ENCODE measurements at places on chromosomes 11 and 22. TPM values are rescaled to one million over a fixed set of nuclear protein-coding genes. Genes with fewer than 3 reads are reported as not detected.

The VPREB1 gene
- not detected for total RNA-seq

GRCh38 chr22:21042978-21043859 is 2.5 kb upstream of the LRRC74B start:
- H3K27ac ChIP-seq: no peak overlapping the region
- H3K4me3 ChIP-seq: no peak overlapping the region
- peaks cover 17% of the 10 kb centered on the region for H3K27me3 ChIP-seq
- no peak for DNase-seq
- H3K36me3 ChIP-seq: no peaks in the 10 kb centered on the region

- no peaks in the 10 kb centered on the region for H3K4me1 ChIP-seq
- DNase-seq: no peak
- peaks cover 19% of the 10 kb centered on the region for H3K27me3 ChIP-seq
- no peak overlapping the region for H3K4me3 ChIP-seq
- no peaks in the 10 kb centered on the region for H3K36me3 ChIP-seq
- H3K27ac ChIP-seq: no peak overlapping the region
These were observed 378.2 kb upstream of the NARS2 start for GRCh38 chr11:78952890-78953289.

GRCh38 chr22:45688600-45689080 is 17.0 kb downstream of the ATXN10 start:
- peaks cover 16% of the 10 kb centered on the region for H3K36me3 ChIP-seq
- H3K27ac ChIP-seq: no peak overlapping the region
- DNase-seq: no peak

GRCh38 chr11:12245091-12245490 is 132.3 kb upstream of the PARVA start:
- peaks cover 47% of the 10 kb centered on the region for H3K36me3 ChIP-seq
- H3K4me1 ChIP-seq: peaks cover 19% of the 10 kb centered on the region

- H3K4me3 ChIP-seq: no peak overlapping the region
- DNase-seq: peak; percentile 64
- H3K4me1 ChIP-seq: peaks cover 15% of the 10 kb centered on the region
- peak overlapping the region; percentile 25 for H3K27ac ChIP-seq
These were observed 4.2 kb upstream of the C11orf86 start for GRCh38 chr11:66970807-66971442.

The OR5P2 gene
- total RNA-seq: not detected

GRCh38 chr11:95567685-95568084 is 221.9 kb downstream of the FAM76B start:
- H3K27ac ChIP-seq: no peak overlapping the region
- peaks cover 11% of the 10 kb centered on the region for H3K36me3 ChIP-seq
- DNase-seq: no peak
- no peaks in the 10 kb centered on the region for H3K27me3 ChIP-seq
- H3K4me3 ChIP-seq: no peak overlapping the region

The MS4A6E gene
- not detected for total RNA-seq

DNA sequence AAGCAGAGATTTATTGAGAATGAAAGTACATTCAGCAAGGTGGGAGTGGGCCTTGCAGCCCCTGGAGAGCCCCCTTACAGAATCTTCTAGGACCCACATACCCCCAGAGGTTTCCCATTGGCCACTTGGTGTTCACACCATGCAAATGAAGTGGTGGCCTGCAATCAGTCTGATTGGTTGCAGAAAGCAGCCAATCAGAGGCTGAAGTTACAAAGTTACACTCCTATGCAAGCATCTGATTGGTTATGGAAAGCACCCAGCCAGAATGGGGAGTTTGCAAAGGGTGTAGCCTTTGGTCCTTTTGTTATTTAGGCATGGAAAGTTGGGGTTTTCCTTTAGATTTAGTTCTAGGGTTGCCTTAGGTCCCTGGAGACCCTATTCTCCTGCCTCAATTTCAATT is 34.9 kb downstream of the UVRAG start:
- no peaks in the 10 kb centered on the region for H3K27me3 ChIP-seq
- H3K4me1 ChIP-seq: peaks cover 13% of the 10 kb centered on the region
- DNase-seq: no peak
- no peak overlapping the region for H3K4me3 ChIP-seq
- H3K27ac ChIP-seq: no peak overlapping the region

The MIF gene
- total RNA-seq: 1,240 TPM

The TNNI2 gene
- total RNA-seq: not detected

DNA sequence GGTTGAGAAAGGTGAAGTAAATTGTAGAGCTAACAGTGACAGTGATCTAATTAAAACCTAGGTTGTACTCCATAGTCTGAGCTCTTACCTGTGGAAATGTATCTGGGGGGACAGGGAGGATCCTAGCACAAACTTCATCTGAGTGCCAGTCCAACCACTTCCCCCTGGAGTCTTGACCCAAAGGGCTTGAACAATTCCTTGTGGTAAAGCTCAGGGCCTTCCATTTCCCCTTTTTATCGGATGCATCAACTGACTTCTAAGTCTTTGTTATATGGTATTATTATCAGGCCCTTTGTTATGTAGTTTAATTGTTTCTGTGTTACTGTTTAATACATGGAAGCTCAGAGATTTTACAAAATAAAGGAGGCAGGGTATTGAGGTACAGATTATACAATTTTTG is 140.2 kb upstream of the SESN3 start:
- H3K36me3 ChIP-seq: no peaks in the 10 kb centered on the region
- no peak overlapping the region for H3K4me3 ChIP-seq
- no peaks in the 10 kb centered on the region for H3K4me1 ChIP-seq

The TTC12 gene
- 7.4 TPM for total RNA-seq

DNA sequence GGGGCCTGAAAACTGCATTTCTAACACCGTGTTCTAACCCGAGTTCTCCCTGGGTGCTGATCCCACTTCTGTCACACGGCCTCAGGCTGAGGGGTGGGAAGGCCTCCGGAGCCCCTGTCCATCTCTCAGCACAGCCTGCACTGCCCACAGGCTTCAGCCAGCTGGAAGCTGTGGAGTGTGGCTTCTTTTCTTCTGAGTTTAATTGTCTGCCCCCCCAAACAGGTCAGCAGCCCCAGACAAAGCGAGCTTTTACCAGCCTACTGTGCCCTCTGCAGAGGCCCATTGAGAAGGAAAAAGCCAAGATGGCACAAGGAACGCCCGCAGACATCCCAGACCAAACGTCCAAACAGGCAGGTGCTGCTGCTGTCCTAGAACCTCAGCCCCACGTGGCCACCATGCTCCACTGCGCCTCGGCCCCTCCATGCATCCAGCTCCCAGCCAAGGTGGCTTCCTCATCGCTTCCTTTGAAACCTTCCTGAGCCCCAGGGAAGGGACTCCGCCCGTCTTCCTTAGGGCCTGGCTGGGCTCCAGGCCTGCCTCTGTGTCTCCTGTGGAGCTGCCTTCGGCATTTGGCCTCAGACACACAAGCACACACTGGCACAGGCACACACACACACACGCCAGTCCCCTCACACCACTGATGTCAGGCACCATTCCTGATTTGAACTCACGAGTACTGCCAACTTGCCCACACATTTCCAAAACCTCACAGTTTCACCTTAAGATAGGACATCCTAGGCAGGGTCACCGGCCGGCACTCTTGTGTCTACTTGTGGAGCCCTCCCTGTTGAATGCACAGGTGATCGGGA is 1.7 kb downstream of the MOB2 start:
- H3K36me3 ChIP-seq: peaks cover 2% of the 10 kb centered on the region
- H3K4me3 ChIP-seq: no peak overlapping the region
- DNase-seq: no peak
- H3K27me3 ChIP-seq: no peaks in the 10 kb centered on the region
- no peak overlapping the region for H3K27ac ChIP-seq

The IGSF9B gene
- 24.6 TPM for total RNA-seq

DNA sequence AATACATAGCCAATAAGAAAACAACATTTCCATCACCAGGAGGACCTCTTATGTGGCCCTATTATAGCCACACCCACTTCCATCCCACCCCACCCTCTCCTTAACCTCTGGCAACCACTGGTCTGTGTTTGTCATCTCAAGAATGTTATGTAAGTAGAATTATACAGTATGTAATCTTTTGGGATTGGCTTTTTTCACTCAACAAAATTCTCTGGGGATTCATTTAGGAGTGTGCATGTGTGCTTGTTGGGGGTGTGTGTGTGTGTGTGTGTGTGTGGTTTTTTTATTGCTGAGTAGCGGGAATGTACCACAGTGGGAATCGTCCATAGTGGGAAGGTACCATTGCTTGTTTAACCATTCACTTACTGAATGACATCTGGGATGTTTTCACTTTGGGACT is 5.2 kb downstream of the KCNJ5 start:
- H3K4me3 ChIP-seq: no peak overlapping the region
- no peaks in the 10 kb centered on the region for H3K4me1 ChIP-seq
- no peaks in the 10 kb centered on the region for H3K36me3 ChIP-seq
- H3K27ac ChIP-seq: no peak overlapping the region
- H3K27me3 ChIP-seq: peaks cover 10% of the 10 kb centered on the region
- DNase-seq: no peak

The C2CD2L gene
- 25.2 TPM for total RNA-seq

- no peaks in the 10 kb centered on the region for H3K27me3 ChIP-seq
- peaks cover 63% of the 10 kb centered on the region for H3K36me3 ChIP-seq
- peak; percentile 89 for DNase-seq
- H3K4me1 ChIP-seq: peaks cover 21% of the 10 kb centered on the region
These were observed 14.0 kb downstream of the PSMD13 start for GRCh38 chr11:250740-251299.

DNA sequence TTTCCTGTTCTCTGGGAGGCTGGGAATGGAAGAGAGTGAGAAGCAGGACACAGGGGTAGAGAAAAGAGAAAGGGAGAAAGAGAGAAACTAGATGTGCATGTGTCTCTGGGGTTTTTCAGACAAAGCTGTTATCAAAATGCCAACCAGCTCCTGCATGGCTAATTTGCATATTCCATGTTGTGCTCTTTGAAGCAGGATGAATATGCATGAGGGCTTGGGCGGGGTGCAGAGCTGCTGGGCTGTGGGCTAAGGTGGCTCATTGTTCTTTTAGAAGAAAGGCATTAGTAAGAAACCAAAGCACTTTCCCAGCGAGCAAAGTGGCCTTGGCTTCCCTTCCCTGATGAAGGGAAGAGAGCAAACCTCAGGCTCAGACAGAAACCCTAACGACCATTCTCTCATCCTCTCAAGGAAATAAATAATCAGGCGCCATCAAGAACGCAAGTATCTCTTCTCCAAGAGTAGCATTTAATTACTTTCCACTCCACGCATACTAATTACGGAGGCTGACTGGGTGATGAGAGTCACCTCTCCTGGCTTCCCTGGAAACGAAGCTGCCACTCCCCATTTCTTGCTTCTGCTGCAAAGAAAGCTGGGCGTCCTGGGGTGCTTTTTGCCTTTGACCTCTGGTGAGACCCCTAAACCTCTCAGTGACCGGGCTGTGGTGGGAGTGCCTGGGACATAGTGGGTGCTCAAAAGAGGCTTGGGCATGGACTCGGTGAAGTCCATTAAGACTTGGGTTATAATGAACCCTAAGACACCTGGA is 54.2 kb downstream of the FEZ1 start:
- no peaks in the 10 kb centered on the region for H3K36me3 ChIP-seq
- no peak overlapping the region for H3K27ac ChIP-seq
- peaks cover 40% of the 10 kb centered on the region for H3K27me3 ChIP-seq
- DNase-seq: no peak

DNA sequence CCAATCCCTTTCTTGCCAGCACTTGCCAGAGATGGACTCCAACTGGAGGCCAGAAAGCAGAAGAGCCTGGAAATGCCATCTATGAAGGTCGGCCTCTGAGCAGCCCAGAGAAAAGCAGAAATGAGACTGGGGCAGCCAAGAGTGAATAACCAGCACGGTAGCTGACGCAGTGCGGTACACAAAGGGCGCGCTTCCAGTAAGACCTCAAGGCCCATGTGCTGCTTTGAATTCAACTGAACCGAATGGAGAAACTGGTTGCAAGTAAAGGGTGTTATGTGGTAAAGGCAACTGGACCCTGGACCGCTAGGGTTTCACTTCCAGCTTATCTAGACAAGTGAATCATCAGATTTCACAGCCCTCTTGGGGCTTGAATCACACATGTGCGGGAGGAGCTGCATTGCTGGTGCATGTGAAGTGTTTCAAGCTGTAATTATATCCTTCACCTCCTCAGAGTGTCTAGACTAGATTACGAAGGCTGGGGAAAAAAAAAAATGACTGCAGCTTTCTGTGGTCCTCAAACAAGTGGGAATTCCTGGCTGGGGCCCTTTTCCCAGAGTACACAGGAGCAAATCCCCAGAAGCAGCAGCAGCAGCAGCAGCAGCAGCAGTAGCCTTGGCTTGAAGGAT is 128.9 kb downstream of the CCDC34 start:
- H3K27ac ChIP-seq: no peak overlapping the region
- H3K4me3 ChIP-seq: no peak overlapping the region
- H3K27me3 ChIP-seq: peaks cover 3% of the 10 kb centered on the region

The FXYD6 gene
- total RNA-seq: 0.26 TPM

The ACER3 gene
- 10.9 TPM for total RNA-seq

DNA sequence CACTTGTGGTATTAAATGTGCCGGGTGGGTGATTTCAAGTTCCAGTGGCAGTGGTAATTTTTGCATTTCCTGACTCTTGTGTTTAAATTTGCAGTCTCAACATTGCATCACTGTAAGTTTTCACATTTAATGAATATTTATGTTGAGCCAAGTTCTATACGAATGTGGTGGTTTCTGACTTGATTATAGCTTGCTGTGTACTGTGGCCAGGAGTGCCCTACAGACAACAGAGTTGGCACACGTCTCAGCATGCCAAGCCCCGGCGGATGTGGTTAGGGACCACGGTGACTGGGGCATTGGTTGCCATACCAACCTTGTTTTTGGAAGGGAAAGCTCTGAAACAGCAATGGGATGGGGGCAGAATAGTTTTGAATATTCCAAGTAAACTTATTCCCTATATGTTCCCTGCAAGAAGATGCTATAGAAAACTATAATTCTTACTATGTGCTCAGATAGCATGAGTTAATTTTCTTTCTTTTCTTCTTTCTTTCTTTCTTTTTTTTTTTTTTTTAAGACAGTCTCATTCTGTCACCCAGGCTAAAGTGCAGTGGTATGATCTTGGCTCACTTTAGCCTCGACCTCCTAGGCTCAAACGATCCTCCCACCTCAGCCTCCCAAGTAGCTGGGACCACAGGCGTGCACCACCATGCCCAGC is 16.0 kb downstream of the ZNRF3 start:
- peaks cover 14% of the 10 kb centered on the region for H3K27me3 ChIP-seq
- H3K4me3 ChIP-seq: no peak overlapping the region
- peak; percentile 45 for DNase-seq
- H3K4me1 ChIP-seq: peaks cover 11% of the 10 kb centered on the region
- no peak overlapping the region for H3K27ac ChIP-seq

DNA sequence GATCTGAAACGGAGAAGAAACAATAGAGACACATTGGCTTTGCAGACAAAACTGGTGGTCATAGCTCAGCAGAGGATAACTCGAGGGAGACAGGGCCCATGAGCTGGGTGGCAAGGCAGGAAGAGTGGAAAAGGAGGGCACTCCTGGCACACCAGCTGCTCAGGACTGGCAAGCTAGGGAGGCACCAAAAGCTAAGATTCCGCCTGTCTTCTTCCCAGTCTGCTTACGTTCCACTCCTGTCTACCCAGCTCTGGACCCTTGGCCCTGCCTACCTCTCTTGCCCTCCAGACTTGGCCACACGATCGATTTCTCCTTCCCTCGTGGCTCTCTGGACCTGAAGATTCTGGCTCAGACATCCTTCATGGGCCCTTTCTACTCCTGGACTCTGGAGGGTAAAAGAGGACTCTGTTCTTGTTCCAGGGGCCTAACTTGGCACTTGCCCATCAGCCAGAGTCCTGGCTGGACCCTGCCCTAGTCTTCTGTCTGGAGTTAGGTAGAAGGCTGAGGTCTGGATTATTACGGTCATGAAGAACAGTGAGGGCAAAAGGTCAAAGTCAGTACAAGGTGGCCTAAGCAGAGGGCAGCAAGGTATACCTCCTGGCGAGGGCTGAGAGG is 115.2 kb upstream of the PITPNB start:
- peaks cover 2% of the 10 kb centered on the region for H3K4me1 ChIP-seq
- no peaks in the 10 kb centered on the region for H3K36me3 ChIP-seq
- peaks cover 16% of the 10 kb centered on the region for H3K27me3 ChIP-seq
- no peak overlapping the region for H3K27ac ChIP-seq
- no peak for DNase-seq

Data from activated CD4-positive, alpha-beta memory T cell treated with anti-CD3 and anti-CD28 coated beads for 36 hours (primary cell).